ENCODE measurements at places on chromosomes 11 and 22. TPM values are rescaled to one million over a fixed set of nuclear protein-coding genes. Genes with fewer than 3 reads are reported as not detected.

MPEG1 gene
- not detected for total RNA-seq

MUC5B gene
- not detected for total RNA-seq

ARVCF gene
- 123 TPM for total RNA-seq

NLRP14 gene
- total RNA-seq = not detected

SAA4 gene
- not detected for total RNA-seq

SLC22A12 gene
- total RNA-seq = not detected

DGCR6 gene
- total RNA-seq = 3.9 TPM

PCSK7 gene
- total RNA-seq = 54.1 TPM

PRDX5 gene
- total RNA-seq = 129 TPM

H19 gene
- total RNA-seq = 66.4 TPM

ARL2 gene
- total RNA-seq = 145 TPM

CABP4 gene
- total RNA-seq = 1.0 TPM

P2RY2 gene
- total RNA-seq = 1.2 TPM

FAM227A gene
- total RNA-seq = 0.65 TPM

EMSY gene
- total RNA-seq = 21.4 TPM

YAP1 gene
- total RNA-seq = 84.2 TPM

C11orf91 gene
- not detected for total RNA-seq

MMP12 gene
- total RNA-seq = not detected

CCDC87 gene
- total RNA-seq = 0.17 TPM

GRIA4 gene
- not detected for total RNA-seq

UBQLNL gene
- total RNA-seq = 0.05 TPM

DLAT gene
- 41.6 TPM for total RNA-seq

OR51E2 gene
- total RNA-seq = not detected

OAF gene
- total RNA-seq = 25.7 TPM

Data from dermis blood vessel endothelial cell (primary cell).